Breast epithelium (tissue), 4 donors: ENCODE measurements at places on chromosomes 1 and 21. TPM values are rescaled to one million over a fixed set of nuclear protein-coding genes. Genes with fewer than 3 reads are reported as not detected.

LGR6 gene
- total RNA-seq: not detected

PRRC2C gene
- total RNA-seq: 91.1 TPM

- no peak for DNase-seq
These were observed 78.8 kb upstream of the CD1D start for GRCh38 chr1:158101927-158102326.

CFAP141 gene
- not detected for total RNA-seq

DNA sequence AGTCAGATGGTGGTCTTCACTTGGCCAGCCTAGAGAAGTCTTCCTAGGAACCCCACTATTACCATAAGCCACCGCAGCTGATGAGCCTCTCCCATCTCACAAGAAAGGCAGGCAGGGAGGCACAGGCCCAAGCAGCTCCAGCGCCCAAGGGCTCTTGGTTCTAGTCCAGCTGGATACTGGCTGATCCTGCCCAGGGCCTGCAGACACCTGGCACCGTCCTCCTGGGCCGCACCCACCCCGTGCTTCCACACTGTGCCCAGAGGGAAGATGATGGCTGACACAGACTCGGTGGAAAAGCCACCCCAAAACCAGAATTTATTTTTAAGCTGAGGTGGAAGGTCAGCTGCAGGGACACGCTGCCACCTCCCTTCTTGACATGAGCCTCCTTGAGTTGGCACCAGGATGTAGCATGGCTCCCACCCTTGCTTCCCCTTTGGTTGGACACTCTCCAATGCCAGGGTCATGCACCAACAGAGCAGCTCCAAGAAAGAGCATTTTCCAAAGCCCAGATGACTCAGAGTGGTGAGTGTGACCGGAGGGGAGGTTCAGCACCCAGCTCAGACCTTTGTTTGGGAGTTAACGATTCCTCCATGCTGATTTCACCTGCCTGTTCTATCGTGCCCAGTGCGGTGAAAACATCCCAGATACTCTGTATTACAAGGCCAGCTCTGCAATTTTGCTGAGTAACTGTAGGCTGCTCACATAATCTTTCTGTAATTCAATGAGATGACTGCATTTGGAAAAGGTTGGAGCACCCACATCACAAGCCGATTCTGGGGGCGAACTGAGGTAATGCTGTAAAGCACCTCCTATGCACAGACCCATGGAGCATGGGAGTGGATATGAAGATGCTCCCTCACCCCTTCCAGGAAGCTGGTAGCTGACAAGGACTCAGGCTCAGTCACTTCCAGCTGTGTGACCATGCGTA is 63.1 kb upstream of the SLC2A1 start:
- DNase-seq: peak; percentile 82

GRCh38 chr1:167161242-167161641 is 59.4 kb upstream of the POU2F1 start:
- no peak for DNase-seq

DNA sequence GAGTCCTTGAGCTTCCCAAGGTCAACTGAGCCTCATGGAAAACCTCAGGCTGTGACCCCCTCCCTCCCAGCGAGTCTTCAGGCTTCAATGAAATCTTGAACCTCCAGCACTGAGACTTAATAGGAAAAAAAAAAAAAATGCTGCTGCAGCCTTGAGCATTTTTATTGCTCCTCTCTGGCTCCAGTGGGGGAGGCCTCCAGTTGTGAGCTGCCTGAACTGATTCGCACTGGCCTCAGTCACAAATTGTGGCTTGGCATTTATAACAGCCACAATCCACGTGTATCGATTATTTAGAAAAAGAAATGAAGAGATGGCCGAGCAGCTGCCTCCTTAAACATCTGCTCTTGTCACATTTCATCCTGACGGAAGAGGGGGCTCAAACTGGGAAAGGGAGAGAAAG is 173.0 kb downstream of the PRDM2 start:
- DNase-seq: no peak

DNA sequence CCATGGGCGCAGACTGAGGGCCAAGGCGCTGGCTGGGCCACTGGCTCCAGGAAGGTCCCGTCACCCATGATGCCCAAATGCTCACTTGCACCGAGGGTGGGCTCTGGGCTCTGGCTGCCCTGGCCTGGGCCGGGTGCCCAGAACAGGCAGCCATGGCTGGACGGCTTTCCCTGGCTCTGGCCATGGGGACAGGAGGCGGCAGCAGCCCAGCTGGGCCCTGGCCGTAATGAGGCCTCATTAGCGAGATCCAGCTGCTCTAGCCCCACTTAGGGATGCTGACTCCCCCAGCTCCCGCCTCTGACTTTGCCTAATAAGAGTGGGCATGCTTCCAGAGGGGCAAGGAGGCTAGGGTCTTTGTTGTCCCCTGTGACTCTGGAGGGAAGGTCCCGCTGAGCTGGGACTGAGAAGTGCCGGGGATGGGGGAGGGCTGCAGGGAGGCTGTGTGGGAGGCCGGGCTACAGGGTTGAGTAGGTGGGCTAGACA is 11.8 kb downstream of the SLC6A9 start:
- no peak for DNase-seq

RNF186 gene
- not detected for total RNA-seq

DNA sequence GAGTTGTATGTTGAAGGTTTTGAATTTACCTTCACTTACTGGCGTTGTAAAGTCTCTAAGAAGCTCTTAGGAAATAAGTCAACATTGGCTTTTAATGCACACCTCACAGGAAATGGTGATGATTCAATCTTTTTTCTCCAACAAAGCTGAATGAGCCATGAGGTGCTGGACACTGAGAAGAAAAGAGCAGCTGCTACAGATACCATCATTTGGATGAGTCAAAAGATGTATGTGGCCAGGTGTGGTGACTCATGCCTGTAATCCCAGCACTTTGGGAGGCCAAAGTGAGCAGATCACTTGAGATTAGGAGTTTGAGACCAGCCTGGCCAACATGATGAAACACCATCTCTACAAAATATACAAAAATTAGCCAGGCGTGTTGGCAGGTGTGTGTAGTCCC is 3.3 kb upstream of the IL23R start:
- DNase-seq: no peak

- no peak for DNase-seq
These were observed 43.9 kb downstream of the NAV1 start for GRCh38 chr1:201582705-201583442.

DNA sequence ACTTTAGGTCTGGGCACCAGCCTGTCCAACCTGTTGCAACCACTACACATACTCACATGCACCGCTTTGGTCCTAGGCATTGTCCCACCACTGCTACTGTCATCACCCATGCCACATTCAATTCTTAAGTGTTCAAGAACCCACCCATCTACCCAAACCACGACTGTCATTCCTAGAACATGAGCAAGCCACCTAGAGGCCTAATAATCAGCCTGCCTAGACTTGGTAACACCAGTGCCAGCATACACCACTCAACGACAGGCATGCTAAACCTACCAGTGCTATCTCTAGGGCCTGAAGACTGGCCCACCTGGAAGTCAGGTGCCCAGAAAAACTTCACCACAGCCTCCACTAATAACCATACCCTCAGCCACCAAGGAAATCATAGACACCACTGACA is 532.8 kb upstream of the DEPDC1 start:
- DNase-seq: no peak

- DNase-seq: no peak
These were observed 21.4 kb downstream of the NADK start for GRCh38 chr1:1756661-1757421.

ZP4 gene
- total RNA-seq: not detected

GRCh38 chr1:109621379-109622136 is 1.9 kb downstream of the AMPD2 start:
- no peak for DNase-seq
